Right ventricle myocardium superior (tissue), 1 donor: ENCODE measurements at places on chromosomes 2 and 18. TPM values are rescaled to one million over a fixed set of nuclear protein-coding genes. Genes with fewer than 3 reads are reported as not detected.

The IGFBP5 gene
- 134 TPM for total RNA-seq

The RUFY4 gene
- not detected for total RNA-seq

The RESP18 gene
- not detected for total RNA-seq

The CYTIP gene
- 1.1 TPM for total RNA-seq

The KLHL14 gene
- total RNA-seq: not detected

GRCh38 chr2:176163672-176164056 is 6.6 kb downstream of the HOXD3 start:
- no peak for DNase-seq

- DNase-seq: no peak
Observed at GRCh38 chr18:48548011-48548771, 9.4 kb downstream of the CTIF start.

- no peak for DNase-seq
Observed at GRCh38 chr18:65336411-65336810, 414.4 kb upstream of the CDH7 start.

DNA sequence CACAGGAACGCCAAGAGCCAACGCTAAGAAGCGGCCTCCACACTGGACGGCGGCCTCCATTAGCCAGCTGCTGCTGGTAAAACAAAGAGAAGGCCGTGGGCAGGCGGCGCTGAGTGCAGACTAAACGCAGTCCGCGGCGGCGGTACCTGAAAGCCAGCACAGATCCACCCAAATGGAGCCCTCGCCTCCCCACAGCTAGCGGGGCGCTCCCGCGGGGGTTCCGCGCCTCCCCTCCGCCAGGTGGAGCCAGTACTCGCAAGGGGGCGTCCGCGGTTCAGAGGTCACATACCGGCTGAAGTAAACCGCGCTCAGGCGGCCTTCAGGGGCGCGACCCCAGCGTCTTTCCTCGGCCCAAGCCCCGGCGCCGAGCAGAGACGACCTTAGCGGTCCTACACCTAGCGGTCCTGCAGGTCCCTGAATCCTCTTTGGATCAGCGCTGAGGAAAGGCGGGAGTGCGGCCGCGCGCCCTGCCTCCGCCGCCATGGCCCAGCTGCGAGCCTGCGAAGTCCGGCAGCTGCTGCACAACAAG is 293.1 kb upstream of the ERBB4 start:
- DNase-seq: no peak

- no peak for DNase-seq
Observed at GRCh38 chr2:65491381-65491905, 59.0 kb upstream of the SPRED2 start.

DNA sequence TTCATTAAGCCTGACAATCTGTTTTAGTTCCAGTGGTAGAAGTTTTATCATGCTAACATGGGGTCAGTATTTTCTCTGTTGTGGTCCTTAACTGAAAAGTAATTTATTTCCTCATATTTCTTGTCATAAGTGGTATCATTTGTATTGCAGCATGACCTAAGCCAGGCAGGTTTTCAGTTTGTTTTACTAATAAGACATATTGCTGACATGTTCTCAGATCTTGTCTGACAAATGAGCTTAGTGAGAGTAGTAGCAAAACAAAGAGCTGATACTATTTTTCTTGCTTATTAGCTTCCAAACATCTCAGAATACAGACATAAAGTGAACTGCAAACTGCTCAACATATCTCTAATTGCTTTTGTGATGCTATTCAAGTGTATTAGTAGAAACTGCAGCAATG is 293.6 kb downstream of the DSEL start:
- DNase-seq: no peak

DNA sequence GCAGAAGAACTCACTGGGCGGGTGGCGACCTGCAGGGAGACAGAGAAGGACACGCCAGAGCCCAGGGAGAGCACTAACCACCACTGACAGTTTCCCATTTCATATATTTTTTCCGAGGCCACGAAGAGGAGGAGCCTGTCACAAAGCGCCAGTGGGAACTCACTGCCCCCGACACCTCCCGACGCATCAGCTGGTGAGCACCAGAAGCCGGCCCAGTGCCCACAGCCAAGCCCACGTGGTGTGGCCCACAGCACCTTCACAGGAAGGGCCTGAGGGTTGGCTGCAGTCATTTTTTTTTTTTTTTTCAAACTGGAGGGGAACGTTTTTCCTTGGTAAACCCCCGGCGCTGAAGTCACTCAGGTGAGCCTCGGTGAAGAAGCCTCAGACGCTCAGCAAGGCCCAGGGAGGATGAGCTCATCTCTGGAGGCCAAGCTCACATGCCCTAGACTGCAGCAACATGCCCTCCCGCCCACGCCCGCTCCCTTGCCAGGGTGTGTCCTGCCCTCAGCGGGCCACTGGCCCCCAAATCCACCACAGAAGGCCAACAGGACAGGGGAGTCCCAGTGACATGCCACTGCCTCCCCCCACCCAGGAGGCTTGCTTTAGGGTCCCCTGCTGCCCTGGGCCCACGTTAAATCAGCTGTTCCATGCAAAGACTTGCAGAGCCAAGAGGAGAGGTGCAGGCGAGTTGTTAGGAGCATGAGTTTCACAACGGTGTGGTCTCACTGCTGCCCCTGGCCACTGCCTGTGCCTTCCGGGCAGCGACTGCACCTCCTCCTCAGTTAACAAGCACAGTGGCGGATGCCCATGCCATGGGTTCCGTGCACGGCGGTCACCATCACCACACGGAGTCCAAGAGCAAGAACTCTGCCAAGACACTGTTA is 68.1 kb downstream of the PARD6G start:
- DNase-seq: no peak

GRCh38 chr2:9752441-9753275 is 90.6 kb upstream of the TAF1B start:
- DNase-seq: no peak

DNA sequence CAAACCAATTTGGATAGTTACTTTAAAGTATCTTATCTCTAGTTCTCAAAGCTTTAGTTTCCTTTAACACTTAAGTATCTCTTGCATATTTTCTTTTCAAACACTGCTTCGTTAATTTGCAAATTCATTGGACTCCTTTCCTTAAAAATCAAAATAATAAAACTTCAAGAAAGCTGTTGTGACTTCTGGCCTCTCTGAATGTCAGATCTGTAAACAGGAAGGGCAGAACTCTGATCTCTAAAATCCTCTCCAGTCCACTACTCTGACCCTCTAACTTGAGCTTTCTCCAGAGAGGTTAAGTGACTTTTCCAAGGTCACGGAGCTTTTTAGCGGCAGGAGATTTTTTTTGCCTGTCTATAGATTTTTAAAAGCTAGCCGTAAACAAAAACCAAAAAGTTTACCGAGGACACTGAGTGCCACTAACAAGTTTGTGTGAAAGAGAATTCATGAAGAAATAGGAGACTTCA is 155.5 kb downstream of the TGIF1 start:
- no peak for DNase-seq

GRCh38 chr18:6482198-6482977 is 67.7 kb upstream of the L3MBTL4 start:
- DNase-seq: peak; percentile 85
